ENCODE measurements at places on chromosomes 6 and 20.
A peak's percentile ranks its signal among the peaks of the same experiment; 100 is the strongest.

DNA sequence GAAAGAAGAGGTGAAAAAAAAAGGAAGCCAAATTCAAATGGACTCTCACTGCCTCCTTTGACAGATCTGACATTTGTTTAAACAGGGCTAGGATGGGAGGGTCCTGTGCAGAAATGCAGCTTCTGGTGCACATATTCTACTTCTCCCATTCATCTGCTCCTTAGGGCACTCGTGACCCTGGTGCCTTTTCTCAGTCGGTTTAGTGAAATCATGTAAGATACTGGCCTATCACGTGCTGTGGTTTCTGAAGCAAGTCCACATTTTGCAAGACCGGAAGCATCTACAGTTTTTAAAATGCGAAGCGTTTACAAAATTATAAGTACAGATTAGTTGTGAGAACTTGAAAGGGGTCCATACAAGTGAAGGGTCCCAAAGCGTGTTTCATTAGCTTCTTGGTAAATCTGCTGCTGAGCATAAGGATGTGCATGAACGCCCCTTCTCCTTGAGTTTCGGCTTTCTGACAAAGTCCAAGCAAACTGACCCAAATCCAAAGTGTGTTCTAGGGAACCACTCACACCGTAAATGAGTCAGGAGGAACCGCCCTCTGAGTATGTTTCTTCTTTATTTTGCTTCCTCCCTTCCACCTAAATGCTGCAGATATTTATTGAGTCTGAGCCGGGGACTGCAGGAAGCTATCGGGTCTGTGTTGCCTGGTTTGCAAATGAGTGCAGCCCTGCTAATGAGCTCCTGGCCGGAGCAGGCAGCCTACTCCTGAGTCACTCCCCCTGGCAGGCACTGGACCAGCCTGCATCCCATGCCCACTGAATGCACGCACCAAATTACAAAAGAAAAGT is 323.8 kb upstream of the JARID2 start:
- H3K36me3 ChIP-seq, result no peaks in the 10 kb centered on the region
- no peak for DNase-seq
- no peak overlapping the region for H3K4me3 ChIP-seq

DNA sequence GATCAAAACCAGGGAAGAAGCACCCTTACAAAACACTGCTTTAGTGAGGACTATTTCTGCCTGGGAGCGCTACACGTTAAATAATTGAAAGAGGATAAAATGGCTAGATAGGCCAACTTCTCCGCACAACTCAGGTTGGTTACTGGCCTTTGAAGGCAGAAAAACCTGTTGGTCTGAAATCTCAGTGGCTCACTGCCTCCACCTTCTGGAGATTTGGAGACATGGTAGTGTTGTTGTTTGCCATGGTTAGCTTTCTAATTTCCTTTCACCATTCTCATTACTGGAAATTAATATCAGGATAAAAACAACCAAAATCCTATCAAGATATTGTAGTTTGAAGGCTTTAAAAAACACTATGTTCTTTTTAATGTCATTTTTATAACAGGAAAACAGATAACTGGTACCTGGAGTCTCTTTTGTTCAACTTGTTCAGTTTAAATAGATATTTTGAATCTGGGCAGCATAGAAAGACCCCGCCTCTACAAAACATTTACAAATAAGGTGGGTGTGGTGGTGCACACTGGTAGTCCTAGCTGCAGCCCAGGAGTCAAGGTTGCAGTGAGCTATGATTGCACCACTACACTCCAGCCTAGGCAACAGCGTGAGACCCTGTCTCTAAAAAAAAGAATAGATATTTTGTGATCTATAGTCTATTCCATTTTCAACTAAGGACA is 27.5 kb upstream of the BCLAF1 start:
- no peaks in the 10 kb centered on the region for H3K4me1 ChIP-seq
- no peak overlapping the region for H3K27ac ChIP-seq
- peaks cover 8% of the 10 kb centered on the region for H3K27me3 ChIP-seq
- peak; percentile 44 for DNase-seq
- H3K36me3 ChIP-seq, result no peaks in the 10 kb centered on the region

GRCh38 chr6:44078827-44079671 is 48.2 kb downstream of the MRPL14 start:
- peaks cover 46% of the 10 kb centered on the region for H3K27me3 ChIP-seq
- no peaks in the 10 kb centered on the region for H3K36me3 ChIP-seq
- H3K27ac ChIP-seq, result no peak overlapping the region
- H3K4me1 ChIP-seq, result peaks cover 6% of the 10 kb centered on the region
- DNase-seq, result peak; percentile 64

DNA sequence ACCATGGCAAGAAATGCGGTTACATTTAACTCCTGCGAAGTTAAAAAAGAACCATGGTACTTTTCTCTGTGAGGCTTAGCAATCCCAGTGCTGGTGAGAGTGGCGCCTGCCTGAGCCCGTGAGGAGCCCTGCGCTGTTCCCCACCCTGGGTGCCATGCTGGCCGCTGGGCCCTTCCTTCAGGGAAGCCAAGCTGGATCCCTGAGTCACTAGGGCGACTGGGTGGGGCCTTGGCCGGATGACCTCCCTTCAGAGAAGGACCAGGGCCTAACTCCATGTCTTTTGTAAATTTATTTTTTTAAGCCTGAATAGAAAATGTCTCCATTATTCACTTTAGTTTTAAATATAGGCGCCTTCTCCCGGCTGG is 209.1 kb downstream of the ERMARD start:
- H3K27me3 ChIP-seq, result peaks cover 33% of the 10 kb centered on the region
- H3K4me1 ChIP-seq, result peaks cover 12% of the 10 kb centered on the region
- DNase-seq, result no peak
- H3K4me3 ChIP-seq, result no peak overlapping the region
- peaks cover 4% of the 10 kb centered on the region for H3K36me3 ChIP-seq

GRCh38 chr6:75602246-75603105 is 796 bp downstream of the SENP6 start:
- H3K36me3 ChIP-seq, result no peaks in the 10 kb centered on the region
- H3K27ac ChIP-seq, result peak overlapping the region; percentile 99
- H3K4me1 ChIP-seq, result peaks cover 52% of the 10 kb centered on the region
